ENCODE measurements at places on chromosomes 5 and 9.

GRCh38 chr9:84831377-84831776, 161.8 kb downstream of the NTRK2 start:
- no peak for DNase-seq

- DNase-seq: peak; percentile 50
Observed at GRCh38 chr5:180600554-180601041, 9.3 kb upstream of the SCGB3A1 start.

- no peak for DNase-seq
Observed at GRCh38 chr9:8585036-8585435, 785.5 kb upstream of the DMAC1 start.

DNA sequence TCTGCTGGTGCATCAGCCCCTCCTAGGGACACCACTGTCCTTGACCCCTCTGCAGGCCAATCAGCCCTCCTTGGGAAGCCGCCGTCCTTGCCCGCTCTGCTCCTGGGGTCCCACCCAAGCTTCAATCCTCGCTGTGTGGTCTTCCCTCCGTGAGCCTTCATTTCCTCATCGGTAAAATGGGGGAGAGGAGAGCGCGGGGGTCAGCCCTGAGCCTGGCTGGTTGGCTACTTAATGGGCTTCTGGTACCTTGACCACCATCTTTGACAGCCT, 12.7 kb upstream of the SLC2A6 start:
- DNase-seq: no peak

DNA sequence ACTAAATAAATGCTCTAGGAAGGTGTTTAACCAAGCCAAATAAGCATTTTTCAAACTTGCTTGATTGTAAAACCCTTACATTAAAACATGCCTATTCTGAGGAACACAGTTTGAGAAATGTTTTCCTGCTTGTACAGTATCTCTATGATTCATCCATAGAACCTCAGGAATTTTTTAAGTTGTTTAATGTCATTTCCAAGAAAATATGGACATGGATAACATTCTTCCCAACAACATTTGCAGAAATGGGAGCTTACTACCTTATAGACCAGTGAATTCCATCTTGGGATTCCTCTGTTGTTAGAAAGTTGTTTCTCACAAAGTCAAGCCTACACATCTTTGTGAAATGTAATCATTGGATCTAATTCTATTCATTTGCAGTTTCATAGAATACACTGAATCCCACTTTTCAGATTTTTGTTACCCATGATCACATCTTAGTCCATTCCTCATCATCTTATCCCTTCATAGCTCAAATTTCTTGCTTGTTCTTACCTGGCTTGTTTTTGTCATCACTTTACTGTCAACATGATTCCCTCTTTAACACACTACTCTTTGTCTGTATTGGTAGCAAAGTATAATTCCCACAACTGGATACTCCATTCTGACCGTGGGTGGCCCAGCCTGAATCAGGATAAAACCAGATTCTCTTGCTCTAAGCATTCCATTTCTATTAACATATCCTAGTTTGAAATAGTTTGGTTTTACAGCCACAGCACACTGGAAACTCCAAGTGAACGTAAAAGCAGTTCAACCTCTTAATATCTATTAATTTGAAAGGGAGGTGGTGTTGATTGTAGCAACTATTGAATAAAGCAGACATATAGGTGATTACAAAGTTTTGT, 49.4 kb upstream of the PAPPA start:
- DNase-seq: no peak

DNA sequence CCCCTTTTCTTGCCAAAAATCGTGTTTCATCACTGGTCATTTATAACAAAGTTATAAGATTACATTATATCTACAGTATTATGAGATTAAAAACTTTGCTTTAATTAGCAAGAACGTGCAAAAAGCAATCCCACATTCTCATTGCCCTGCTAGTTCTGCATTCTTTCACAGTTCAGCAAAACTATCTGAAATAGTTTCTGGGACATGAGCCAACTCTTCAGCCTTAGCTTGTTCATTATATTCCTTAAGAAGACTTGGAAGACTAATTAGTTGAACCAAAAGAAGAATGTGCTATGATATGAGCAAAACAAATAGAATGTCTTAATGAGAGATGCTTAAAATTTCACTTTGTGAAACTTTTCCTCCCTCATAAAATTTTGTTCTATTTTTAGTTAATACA, 76.7 kb downstream of the ITGA1 start:
- no peak for DNase-seq

DNA sequence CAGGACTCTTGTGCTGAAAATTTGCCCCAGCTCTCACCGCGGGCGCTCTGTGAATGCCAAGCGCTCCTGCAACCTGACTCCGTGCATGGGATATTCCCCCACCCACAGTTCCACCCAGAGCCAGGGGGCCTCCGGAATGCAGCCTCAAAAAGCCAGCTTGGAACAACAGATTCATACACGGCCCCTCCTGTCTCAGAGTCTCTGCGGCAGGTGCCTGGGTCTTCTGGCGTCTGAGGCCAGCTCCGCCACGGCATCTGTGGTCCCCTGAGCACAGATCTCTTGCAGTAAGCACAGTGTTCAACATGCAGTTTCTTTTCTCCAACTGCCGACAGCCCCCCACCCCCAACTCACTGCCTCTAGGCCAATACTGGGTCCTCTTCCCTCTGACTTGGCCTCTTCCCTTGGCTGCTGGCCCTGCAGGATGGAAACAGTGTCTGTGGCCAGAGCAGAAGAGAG, 355.7 kb upstream of the IRX2 start:
- no peak for DNase-seq

DNA sequence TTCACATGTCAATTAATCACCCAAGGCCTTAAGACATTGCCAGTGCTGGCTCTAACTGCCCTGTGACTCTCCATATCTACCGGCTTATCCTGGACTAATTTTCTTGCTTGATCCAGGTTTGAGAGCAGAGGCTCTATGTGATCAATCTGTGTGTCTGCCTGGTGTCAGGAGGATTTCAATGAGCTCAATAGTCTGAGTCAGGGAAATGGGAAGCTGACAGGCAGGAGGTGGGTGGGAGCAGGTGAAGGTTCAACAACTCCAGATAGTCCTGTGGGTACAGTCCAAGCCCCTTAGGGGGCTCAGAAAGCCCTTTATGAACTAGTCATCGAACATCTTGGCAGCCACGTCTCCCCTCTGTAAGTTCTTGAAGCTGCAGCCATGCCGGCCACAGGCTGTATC, 72.2 kb downstream of the SHB start:
- no peak for DNase-seq

DNA sequence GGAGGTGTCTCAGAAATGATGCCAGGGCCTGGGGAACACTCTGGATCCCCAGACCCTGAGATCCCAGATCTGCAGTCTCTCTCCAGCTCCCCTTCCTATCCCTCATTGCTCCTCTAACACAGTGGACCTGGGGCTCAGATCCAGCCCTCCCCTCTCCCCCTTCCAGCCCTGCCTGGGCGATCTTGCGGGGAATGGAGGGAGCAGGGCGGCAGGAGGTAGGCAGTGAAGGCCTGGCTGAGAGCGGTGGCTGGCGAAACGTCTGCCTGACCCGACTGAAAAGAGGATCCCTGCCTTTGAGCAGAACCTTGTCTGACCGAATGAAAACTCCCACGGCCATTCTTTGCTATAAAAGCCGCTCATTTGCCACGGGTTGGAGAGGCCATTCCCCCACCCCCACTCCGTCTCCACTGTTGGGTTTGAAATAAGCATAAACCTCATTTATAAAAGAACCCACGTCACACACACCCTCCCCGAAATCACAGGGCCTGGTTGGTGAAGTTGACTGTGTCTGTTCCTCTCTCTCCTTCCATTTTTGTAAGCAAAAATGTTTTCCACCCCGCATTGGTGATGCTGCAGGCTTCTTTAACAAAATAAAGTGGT, 8.8 kb downstream of the MSX2 start:
- no peak for DNase-seq

GRCh38 chr5:59317023-59317773, 576.3 kb downstream of the PDE4D start:
- DNase-seq: no peak

DNA sequence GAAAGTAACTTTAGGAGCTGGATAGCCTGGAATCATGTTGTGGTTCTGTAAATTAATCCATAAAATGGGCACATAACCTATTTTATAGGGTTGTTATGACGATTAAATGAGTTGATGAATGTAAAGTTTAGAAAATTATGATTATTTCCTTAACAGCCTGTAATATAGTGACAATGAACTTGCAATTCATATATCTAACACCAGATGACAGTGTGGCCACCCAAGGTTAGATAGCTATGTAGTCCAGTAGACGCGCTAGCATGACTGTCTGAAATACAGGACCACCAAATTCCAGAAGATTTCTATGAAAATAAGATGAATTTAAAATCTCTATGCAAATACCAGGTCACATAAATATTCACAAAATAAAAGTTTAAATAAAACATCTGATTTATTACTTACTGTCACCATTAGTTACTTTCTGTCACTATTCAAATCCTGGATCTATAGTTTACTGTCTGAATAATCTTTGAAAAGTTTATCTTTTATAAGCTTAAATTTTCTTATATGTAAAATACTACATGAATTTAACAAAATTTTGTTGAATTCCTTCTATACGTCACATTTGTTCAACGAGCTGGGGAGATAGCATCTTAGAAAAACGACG, 26.1 kb upstream of the MACIR start:
- DNase-seq: peak; percentile 34

- DNase-seq: no peak
Observed at GRCh38 chr9:130294664-130295063, 29.1 kb downstream of the HMCN2 start.

DNA sequence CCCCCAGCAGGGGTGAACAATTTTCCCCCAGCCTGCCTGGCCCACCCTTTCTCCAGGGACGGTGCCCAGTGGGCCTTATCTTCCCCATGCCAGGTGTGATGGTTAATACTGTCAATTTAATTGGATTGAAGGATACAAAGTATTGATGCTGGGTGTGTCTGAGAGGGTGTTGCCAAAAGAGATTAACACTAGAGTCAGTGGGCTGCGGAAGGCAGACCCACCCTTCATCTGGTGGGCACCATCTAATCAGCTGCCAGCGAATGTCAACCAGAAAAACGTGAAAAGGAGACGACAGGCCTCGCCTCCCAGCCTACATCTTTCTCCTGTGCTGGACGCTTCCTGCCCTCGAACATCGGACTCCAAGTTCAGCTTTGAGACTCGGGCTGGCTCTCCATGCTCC, 5.6 kb upstream of the FUT7 start:
- DNase-seq: no peak

DNA sequence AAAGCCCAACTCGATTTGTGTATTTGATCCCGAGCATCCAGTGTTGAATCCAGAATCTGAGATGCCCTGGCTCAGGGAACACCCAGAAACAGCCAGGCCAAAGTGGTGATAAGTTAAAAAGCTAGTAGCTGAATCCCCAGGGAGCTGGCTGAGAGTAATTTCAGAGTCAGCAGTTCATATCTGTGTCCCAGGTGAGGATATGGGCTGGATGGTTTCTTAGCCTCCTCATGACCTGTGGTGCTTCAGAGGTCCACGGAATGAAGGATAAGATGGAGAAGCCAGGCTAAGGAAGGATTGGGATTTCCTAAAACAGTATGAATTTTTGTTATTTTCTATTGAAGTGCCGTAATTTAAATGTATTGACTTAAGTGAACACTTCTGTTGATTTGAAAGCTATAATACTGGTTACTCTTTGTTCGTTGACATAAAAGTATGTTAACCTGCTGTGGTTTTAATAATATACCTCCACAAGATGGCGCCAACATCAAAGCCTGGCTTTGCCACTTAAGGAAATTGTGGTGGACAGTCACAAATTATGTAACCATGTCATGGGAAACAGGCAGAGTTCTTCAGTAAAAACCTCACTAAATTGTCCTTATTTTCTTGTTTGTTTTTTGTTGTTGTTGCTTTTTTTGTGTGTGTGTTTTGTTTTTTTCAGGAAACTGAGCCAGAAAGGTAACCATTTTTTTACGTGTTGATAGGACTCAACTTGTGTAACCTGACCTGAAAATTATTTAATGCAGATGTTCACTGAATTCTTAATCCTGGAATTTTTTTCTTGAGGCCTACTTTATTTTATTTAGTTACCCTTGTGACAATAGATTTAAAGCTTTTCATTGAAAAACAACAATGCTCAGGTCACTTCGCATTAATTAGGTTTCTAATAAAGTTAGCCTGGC, 11.4 kb downstream of the MTAP start:
- DNase-seq: no peak

- peak; percentile 84 for DNase-seq
Observed at GRCh38 chr5:36692791-36693763, 86.7 kb downstream of the SLC1A3 start.

DNA sequence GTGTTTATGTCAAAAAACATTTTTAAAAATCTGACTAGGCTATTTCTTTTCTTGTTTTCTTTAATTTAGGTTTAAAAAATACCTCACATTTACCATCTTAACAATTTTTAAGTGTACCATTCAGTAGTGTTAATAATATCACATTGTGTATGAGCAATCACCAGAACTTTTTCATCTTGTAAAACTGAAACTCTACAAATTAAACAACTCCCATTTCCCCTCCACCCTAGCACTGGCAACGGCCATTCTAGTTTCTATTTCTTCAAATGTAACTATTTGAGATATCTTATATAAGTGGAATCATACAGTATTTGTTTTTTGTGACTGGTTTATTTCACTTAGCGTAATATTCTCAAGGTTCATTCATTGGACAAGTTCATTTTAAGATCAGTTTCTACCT, 27.7 kb downstream of the PLCXD3 start:
- no peak for DNase-seq

Measured in upper lobe of left lung (tissue), 6 donors.